ENCODE measurements at places on chromosomes 16 and 17.

- no peak for DNase-seq
Measured at GRCh38 chr16:29024278-29024677, 39.4 kb downstream of the LAT start.

GRCh38 chr17:80822700-80823410, 168.8 kb upstream of the CHMP6 start:
- DNase-seq, result no peak

- DNase-seq, result no peak
Measured at GRCh38 chr16:52572656-52573055, 25.7 kb upstream of the TOX3 start.

DNA sequence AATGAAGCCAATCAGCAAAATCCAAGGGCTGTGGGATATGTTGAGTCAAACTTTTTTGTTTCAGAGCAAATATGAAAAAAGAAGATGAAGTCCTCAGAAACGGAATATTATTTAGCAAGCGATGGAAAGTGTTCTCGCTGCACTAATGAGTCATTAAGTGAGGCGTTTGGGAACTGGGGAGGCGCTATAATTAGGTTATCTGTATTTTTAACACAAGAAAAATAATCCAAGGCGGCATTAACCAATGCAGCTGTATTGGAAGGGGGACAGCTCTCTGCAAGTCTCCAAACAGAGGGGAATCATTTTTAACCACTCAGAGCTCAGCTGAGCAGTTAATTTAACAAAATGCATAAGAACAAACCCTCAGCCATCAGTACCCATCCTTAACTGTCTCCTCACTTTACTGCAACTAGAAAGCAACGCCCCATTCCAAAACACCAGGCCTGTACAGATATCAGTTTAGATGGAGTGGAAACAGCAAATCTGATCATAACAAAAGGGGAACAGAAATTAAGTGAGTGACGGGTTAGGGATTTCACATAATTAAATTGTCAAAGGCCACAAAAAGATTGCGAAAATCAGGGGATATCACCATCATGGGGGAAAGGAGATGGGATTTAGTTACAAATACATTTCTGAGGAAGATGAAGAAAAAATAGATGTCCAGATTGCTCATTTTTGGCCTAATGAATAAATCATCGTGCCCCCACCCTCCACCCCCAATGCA, 211.0 kb upstream of the TOX3 start:
- DNase-seq, result peak; percentile 78

DNA sequence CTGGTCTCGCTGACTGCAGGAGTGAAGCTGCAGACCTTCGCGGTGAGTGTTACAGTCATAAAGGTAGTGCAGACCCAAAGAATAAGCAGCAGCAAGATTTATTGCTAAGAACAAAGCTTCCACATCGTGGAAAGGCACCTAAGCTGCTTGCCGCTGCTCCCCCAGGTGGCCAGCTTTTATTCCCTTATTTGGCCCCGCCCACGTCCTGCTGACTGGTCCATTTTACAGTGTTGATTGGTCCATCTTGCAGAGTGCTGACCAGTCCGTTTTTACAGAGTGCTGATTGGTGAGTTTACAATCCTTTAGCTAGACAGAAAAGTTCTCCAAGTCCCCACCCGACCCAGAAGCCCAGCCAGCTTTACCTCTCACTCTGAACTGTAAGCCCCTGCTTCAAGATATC, 227.8 kb downstream of the ABCC12 start:
- DNase-seq, result no peak

GRCh38 chr16:83651871-83652270, 155.9 kb upstream of the HSBP1 start:
- DNase-seq, result no peak

DNA sequence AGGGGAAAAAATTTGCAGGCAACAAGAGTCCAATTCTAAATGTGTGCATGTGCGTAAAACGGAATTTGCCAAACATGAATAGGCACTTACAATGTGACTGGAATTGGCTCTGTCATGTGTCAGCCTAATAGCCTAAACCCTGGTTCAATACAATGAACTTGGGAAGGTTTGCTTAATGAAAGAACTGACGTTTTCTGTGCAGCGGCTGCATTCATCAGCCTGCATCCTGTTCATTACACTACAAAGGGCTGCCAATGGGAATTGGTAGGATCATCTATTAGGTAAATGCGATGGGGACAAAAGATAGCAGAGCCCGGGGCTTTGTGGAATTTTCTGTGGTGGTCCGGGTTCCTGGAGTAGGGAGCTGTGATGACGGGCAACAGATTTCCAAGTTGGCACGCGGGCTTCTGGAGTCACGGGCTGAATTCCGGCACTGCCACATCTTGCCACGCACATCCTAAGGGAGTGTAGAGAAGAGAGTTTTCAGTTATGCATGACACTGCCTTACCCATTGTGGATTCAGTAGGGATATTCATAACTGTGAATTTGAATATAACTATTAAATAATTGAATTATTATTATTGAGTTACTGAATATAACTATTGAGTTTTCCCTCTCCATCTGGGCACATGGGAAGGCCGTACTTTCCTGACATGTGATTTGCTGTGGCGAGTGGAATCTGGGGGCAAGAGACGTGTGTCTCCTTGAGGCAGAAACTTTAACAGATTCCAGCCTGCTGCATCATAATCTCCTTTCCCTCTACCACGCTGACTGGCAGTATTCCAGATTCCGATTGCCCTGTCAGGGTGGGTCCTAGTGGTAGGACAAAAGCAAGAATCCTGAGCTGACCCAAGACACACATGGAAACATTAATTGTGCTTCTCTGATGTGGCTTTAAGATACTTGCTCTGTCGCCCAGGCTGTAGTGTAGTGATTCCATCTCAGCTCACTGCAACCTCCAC, 565.6 kb downstream of the WWOX start:
- DNase-seq, result no peak

GRCh38 chr17:75913537-75914210, 9.0 kb upstream of the MRPL38 start:
- no peak for DNase-seq

- DNase-seq, result no peak
Measured at GRCh38 chr16:87824991-87825841, 44.1 kb downstream of the SLC7A5 start.

- DNase-seq, result peak; percentile 44
Measured at GRCh38 chr16:756428-756827, 4.1 kb upstream of the MSLN start.

DNA sequence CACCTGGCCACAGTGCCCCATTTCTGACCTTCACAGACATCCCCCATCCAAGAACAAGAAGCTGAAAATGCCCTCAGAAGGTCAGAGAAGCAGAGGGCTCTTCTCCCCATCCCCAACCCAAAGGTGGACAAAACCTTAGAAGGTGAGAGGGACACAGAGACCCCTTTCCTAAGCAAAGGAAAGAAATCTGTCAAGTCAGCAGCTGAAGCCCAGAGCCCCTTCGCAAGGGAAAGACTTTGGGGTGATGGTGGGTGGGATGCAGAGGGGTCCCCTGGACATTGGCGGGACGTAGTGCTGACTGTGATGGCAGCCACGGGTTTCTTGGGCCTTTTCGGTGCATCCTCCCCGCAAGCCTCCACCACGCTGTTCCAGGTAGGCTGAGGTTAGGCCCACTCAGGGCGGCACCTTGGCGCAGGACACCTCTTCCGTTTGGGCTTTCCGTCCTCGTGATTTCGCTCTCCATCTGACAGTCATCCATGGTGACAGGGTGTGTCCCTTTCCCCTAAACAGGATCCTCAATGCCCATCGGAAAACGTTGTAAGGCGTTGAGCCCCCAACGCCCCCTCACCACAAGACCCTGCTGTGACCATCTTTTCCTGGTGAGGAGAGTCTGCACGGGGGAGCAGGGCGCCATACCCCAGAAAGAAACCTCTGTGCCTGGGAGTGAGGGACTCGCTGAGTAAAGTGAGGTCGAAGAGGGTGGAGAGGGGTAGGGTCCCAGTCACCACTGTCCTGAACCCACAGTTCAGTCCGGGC, 10.7 kb upstream of the GSDMA start:
- DNase-seq, result no peak

DNA sequence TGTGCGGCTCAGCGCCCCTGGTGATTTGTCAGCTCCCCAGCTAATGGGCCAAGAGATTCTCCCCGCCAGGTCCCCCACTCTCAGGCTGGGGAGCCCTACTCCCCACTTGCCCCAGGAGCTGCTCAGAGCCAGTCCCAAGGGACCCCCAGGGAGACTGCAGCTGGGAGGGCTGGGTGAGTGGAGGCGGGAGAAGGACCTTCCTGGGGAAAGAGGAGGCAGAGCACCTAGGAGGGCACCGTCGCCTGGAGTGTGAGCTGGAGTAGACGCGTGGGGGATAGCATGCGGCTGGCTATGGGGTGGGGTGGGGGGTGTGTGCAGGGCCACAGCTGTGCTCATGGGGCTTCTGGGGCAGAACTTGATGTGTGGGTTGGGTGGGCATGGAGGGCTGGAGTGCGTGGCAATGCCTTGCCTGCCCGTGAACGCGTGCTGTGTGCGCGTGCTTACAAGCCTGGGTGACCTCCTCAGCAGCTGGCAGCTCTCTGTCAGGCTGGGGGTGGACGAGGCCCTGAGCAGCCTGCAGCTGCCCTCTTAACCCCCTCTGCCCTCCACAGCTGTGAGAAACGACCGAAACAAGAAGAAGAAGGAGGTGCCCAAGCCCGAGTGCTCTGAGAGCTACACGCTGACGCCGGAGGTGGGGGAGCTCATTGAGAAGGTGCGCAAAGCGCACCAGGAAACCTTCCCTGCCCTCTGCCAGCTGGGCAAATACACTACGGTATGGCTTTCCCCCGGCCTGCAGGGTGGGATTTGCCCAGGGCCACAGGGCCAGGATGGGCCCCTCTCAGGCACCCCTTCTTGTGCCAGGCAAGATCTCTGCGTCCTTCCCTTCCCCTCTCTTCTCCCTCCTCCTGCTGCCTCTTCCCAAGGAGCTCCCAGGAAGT, 12.9 kb downstream of the GJD3 start:
- no peak for DNase-seq

- no peak for DNase-seq
Measured at GRCh38 chr16:2749476-2749875, 3.0 kb upstream of the SRRM2 start.

GRCh38 chr16:30527635-30528178, 1.3 kb upstream of the ZNF768 start:
- peak; percentile 68 for DNase-seq

- no peak for DNase-seq
Measured at GRCh38 chr16:65545413-65545956, 423.6 kb upstream of the CDH11 start.

DNA sequence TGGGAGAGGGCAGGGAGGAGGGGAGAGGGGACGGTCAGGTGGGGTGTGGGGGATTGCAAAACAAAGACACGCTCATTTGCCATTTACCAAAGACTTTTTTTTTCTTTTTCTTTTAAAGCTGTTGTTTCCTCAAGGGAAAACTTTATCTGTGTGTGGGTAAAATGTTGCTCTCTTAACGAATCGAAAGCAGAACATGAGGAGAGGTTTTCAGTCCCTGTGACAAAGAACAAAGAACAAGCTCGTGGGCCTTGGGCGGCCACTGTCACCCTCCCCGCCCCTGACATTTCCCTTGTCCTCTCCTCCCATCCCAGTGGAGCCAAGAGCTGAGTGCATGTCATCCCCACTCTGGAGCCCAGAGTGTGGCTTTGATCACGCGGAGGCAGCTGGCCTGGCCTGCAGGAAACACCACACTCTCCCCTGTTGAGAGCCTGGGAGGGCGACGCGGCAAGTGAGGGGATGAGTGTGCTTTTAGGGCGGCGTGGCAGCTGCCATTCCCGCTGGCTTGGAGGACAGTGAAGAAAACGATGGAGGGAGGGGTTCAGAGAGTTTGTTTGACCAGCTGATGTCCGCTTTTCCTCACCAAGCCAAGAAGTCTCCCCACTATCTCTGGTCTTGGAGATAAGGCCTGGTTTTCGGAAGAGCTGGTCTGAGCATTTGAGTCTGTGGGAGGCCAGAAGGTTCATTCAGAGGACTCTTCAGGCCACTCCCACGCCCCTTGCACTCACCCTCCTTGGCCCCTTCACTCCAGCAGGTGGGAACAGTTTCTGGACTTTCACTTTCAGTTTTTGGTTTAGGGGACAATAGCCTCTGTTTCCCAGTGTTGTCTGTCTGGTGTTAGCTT, 11.4 kb downstream of the CCR7 start:
- DNase-seq, result peak; percentile 73

DNA sequence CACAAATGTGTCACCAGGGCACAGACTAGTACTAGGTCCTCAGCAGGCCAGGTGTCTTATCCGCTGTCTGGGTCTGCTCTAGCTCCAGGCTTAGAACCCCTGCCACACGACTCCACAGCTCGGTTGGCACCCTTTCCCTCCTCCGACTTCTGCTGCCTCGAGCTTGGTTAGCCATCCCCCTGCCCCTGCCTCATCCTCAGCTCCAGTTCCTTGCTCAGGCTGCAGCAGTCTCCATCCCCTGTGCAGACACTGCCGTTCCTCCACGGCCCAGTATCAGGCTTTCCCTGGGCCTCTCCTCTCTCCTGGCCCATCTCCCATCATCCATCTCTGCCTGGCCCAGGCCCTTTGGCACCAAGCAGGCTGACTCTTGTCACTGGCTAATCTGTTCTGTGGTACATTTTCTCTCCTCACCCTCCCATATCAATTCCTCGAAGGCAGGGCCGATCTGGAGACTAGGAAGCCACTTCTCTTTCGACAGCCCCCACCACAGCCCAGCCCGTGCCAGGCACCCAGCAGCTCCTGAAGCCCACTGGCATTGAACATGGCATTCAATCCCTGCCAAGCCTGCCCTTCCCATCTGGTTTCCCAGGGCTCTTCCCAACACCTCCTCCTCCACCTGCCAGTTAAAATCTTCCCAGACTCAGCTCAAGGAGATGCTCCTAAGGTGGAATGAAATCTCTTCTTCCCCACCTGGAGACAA, 1.4 kb upstream of the GRN start:
- DNase-seq, result no peak

DNA sequence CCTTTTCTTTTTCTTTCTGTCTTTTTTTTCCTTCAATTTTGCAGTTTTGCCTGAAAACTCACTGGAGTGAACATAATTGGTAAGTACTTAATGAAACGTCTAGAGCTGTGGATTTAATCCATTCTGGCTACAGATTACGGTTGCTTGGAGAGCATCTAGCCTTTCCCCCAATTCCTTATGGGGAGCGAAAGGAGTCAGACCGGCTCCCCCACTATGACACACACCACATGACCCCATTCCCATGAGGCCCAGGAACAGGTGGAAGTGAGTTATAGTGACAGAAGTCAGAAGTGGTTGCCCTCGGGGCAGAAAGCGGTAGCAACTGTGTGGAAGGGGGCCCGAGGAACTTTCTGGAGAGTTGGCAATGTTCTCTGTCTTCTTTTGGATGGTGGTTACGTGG, 41.2 kb downstream of the EMP2 start:
- DNase-seq, result no peak
